ENCODE measurements at places on chromosomes 3 and 15.
A peak's percentile ranks its signal among the peaks of the same experiment; 100 is the strongest.

GRCh38 chr3:25678581-25678980, 13.9 kb upstream of the TOP2B start:
- no peak for DNase-seq

- DNase-seq, result no peak
Observed at GRCh38 chr15:63905558-63906265, 72.0 kb upstream of the HERC1 start.

DNA sequence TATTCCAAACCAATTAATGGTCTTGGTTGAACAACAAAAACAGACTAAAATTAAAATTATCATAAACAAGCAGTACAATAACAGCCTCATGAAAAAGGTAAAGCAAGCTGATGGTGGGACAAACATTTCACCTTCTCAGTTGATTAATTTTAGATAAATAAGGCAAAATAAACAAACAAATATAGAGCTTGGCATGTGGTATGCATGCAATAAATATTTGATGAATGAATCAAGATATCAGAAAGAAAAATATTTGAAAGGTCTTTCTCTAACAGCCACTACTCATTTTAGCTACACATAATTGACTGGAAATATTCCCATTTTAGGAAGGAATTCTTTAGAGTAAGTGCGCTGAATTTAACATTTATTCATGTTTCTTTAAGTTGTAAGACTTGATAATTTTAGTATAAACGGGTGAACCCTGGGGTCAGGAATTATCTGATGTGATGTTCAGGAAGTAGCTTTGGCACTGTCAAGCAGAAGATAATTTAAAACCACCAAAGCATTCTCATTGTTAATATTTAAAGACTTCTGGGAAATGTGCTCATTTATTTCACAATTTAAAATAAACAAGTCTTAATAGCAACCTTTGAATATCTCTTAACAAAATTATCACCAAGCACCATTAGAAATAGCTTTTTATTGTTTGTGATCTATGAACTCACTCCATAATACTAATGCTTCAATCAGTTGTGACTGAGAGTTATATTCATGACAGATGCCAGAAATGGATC, 372.3 kb upstream of the TGFBR2 start:
- DNase-seq, result no peak

- no peak for DNase-seq
Observed at GRCh38 chr3:105580296-105580965, 213.7 kb downstream of the ALCAM start.

GRCh38 chr3:35483131-35483530, 156.2 kb upstream of the ARPP21 start:
- no peak for DNase-seq

DNA sequence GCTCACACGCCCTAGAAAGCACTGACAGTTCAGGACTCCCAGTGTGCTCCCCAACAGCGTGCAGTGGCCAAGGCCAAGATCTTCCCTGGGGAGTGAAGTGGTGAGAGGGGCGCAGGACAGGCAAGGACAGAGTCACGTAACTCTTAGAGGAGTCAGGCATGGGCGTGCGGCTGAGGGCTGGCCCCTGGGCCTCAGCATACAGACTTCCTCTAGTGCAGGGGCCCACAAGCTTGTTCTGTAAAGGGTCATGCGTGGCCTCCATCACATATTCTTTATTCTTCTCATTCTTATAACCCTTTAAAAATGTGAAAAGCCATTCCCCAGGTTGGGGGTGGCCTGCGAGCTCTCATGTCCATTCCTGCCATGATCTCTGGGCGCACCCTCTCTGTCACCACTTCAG, 25.2 kb downstream of the TMEM43 start:
- DNase-seq, result no peak

- DNase-seq, result no peak
Observed at GRCh38 chr15:88607951-88608350, 13.2 kb upstream of the AEN start.

GRCh38 chr3:46987743-46988401, 8.4 kb downstream of the NBEAL2 start:
- DNase-seq, result peak; percentile 95

GRCh38 chr15:48946074-48946839, 17.5 kb downstream of the SHC4 start:
- DNase-seq, result no peak

GRCh38 chr15:73564255-73564654, 68.9 kb downstream of the NPTN start:
- DNase-seq, result no peak

- no peak for DNase-seq
Observed at GRCh38 chr3:72181251-72181650, 396.3 kb upstream of the PROK2 start.

GRCh38 chr3:124995460-124995994, 60.3 kb downstream of the HEG1 start:
- DNase-seq, result peak; percentile 69

DNA sequence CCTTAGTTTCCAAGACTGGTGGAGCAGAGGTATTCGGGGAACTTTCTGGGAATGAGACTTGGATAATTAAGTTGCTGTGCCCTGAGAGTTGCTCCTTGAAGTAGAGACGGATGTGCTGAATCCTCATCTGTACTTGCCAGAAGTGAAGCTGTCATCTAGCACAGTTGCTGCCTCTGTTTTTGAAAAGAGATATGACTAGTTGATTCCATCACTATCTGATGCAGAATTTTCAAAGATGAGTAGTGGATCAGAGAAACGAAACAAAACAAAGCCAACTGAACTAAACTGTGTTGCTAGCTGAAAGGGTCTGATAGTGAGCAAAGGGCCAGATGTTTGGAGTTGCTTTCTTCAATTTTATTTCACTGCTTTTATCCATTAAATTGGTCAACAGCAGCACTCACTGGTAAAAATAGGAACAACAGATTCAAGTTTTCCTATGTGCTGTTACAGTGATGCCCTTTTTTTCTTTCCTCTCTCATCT, 52.7 kb downstream of the MITF start:
- no peak for DNase-seq

- DNase-seq, result no peak
Observed at GRCh38 chr15:100314809-100315400, 26.9 kb downstream of the ADAMTS17 start.

GRCh38 chr3:129442947-129443346, 2.9 kb downstream of the IFT122 start:
- no peak for DNase-seq

- DNase-seq, result no peak
Observed at GRCh38 chr3:62805106-62805505, 70.1 kb downstream of the CADPS start.

- DNase-seq, result no peak
Observed at GRCh38 chr15:77528968-77529319, 103.8 kb downstream of the LINGO1 start.

DNA sequence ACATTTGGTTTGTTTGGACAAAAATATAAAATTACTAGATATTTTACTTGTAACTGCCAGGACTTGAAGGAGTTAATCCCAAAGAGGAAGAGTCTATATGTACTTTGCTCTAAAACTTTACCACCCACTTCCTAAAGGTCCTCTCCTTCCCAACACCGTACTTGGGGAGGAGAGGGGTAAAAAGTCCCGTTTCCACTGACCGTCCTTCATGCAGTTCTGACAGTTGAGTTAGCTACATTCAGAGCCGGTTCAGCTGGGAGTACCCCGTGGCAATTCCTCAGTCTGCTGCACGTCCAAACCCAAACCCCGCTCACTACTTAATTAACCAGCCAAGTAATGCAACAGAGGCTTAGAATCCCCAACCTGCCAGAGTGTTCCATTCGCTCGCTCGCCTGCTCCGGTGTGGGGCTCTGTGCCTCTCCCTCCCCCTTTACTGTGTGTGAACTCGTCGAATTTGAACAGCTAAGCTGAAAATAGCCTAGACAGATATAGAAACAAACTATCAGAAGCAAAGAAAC, 519.7 kb downstream of the FOXP1 start:
- DNase-seq, result peak; percentile 76

GRCh38 chr3:149646181-149646766, 11.6 kb downstream of the WWTR1 start:
- no peak for DNase-seq

- DNase-seq, result no peak
Observed at GRCh38 chr3:66253790-66254620, 33.2 kb downstream of the SLC25A26 start.

- no peak for DNase-seq
Observed at GRCh38 chr3:30628901-30629590, 22.6 kb downstream of the TGFBR2 start.

DNA sequence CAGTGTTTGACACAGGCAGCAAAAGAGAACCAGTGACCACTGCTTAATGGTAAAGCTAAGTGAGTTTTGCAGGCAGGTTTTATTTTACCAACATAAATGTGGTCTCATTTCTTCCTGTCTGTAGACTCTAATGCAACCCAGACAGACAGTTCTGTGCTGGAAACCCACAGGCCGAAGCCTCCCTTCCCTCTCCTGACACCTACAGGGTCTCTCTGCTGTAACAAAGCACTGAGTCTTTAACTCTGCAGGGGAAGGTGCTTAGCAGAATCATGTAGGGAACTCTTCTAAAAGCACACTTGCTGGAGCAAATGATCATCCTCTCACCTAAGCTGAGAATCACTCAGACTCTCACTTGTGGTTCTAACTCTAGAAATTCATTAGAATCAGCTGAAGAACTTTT, 200.3 kb downstream of the KBTBD8 start:
- DNase-seq, result no peak

GRCh38 chr3:32575451-32576113, 4.9 kb upstream of the DYNC1LI1 start:
- no peak for DNase-seq

Data from natural killer cell treated with Interleukin-12 subunit alpha and Interleukin-12 subunit beta and Interleukin-15 and Interleukin-18, amount 100 ng/mL, for 72 hours (primary cell).